ENCODE measurements at places on chromosomes 2 and 18.
A peak's percentile ranks its signal among the peaks of the same experiment; 100 is the strongest.

GRCh38 chr18:58870130-58870529, 5.5 kb downstream of the ZNF532 start:
- DNase-seq = no peak

DNA sequence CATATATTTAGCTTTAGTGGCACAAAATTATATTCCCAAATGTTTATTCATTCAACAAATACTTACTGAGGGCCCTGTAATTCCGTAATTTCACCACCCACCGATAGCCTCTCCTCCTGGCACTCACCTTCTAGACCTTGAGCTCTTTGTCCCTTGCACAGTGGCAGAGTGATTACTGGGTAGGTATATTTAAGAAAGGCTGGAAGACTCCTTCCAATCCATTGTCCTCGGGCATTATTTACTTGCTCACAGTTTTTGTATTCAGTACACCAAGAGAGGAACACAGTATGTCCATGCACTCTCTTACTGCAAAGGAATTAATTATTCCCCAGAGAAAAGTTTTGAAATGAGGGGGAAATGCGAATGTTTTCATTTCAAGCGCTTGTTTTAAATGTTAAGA, 1.1 kb upstream of the CDCA7 start:
- no peak for DNase-seq

- peak; percentile 44 for DNase-seq
Measured at GRCh38 chr2:84856787-84857186, 24.1 kb downstream of the TRABD2A start.

DNA sequence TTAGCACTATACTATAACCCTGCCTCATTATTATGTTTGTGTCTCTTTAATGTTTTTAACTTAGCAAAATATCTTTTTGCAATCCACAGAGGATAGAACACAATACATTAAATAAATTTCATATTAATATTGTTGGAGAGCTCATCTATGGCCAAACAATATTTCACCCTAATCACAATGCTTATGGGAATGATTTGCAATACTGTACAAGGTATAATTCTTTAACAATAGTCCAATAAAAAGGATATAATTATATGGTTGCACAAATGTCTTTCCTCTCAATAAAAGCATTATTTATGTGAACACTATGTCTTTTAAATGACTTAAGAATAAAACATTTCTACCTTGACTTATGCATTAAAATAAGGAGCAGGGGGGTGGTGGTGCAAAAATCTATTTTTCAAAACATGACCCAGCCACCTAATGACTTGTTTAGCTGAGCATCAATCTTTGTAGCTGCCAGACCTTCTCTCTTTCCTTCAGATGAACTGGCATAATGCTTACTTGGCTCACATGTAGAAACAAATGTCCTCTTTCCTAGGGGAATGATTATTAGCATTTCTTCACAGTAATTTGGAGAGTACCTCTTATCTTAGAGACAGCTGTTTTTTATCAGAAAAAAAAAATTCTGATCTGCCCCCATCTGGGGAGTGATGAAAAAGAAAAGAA, 1933.6 kb upstream of the LRRTM1 start:
- no peak for DNase-seq

- no peak for DNase-seq
Measured at GRCh38 chr2:72539071-72539552, 286.7 kb downstream of the EXOC6B start.

DNA sequence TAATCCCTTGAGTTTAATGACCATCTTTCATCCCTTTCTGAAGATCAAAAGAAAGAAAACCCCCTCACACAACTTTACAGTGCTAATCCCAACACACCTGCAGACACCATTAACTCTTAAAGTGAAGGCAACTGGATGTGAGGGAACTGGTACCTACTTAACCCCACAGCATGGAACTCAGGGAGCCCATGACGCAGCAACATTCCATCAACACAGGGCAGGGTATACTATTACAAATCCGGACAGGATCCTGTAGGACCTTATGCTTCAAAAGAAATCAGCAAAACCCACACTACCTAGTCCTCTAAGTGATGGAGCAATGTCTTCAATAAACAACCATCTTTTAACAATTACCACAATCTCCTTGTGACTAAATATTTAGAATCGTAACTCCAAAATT, 78.6 kb downstream of the FARSB start:
- no peak for DNase-seq

DNA sequence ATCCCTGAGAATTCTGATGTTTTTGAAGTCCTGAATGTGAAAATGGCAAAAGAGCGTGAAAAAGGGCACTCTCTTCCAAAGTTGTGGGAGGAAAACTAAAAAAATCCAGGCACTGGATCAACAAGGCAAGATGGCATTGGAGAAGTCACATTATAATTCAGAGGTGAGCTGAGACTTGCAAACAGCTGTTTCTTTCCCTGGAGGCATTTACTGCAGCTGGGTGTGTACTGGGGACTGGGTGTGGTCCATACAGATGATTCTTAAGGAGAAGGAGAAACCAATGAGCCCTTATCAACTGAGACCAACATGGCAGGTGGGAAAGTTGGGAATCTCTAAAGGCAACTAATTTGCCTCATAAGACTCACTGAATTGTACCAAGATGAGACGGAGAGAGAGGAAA, 313.9 kb downstream of the TRIB2 start:
- DNase-seq = no peak

GRCh38 chr2:44833171-44834069, 108.1 kb upstream of the SIX3 start:
- no peak for DNase-seq

GRCh38 chr2:191846515-191847476, at the start of gene CAVIN2:
TSS of gene CAVIN2 (minus strand) at chr2:191847088. CDS start at chr2:191846925, 163 bp downstream.
- DNase-seq = no peak

DNA sequence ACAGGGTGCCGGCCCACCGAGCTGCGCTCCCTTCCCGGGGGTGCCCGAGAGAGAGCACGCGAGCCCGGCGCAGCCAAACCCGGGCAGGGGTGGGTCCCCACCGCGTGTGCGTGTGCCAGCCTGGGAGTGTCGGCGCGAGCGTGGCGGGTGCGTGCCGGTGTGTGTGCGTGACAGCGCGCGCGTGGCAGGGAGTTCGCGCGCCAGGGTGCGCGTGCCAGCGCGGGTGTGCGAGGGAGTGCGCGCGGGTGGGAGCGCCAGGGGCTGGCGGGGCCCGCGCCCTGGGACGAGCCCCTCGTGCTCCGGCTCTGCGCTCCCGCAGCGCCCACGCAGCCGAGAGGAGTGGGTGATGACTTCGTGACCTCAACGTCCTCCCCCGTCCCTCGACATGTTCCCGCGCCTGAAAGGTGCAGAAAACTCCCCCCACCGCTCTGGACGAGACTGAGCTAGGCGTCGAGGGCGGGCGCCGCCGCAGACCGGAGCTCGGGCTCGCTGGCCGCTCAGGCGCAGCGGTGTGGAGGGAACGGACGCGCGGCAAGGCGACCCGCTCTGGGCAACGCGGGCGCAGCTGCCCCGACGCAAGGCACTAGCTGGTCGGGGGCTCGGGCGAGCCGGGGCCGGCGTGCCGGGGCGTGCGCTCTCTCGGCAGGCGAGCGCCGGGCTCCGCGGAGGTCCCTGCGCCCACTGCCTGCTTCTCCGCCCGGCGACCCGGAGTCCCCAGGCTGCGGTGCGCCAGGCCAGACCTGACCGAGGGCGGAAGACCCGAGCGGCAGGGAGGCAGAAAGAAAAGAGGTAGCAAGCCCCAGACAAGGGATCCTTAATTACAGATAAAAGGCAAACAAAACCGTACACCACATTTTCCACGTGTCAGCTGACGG, 582.8 kb downstream of the ZEB2 start:
- peak; percentile 61 for DNase-seq

- DNase-seq = no peak
Measured at GRCh38 chr18:47669815-47670214, 260.6 kb downstream of the SMAD2 start.

- DNase-seq = no peak
Measured at GRCh38 chr2:38691994-38692393, 26.1 kb downstream of the GALM start.

DNA sequence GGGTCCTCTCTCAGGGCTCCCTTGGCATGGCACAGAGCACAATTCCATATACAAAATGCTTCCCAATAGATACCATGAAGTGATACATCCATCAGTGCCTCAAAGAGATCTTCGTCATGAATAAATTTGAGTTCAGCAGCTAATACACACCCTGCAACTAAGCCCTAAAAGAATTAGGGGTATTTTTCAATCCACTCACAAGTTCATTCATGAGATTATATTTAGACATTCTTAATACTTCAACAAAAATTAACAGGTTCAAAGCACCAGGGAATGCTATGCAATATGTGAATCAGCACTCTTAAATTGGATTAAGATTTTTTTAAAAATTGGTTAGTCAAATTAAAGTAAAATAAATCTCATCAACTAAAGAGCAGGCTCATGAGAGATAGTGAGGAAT, 79.7 kb downstream of the PID1 start:
- no peak for DNase-seq

DNA sequence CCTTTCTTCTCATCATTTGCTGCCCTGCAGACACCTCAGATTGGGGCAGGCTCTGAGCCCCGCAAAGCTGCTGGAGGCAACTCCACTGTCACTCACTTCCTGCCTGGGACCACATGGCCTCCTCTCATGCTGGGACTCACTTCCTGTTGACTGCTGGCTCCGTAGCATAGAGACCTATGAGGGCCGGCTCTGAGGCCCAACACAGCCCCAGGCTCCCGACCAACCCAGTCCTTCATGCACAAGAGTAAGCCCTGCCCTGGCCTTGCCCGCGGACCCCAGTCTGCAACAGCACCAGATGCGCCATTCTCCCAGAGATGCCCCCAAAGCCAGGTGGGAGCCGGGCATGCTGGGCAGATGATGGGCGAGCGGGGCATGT, 55.7 kb downstream of the DNMT3A start:
- peak; percentile 68 for DNase-seq

GRCh38 chr2:175156534-175156933, 11.5 kb downstream of the ATF2 start:
- no peak for DNase-seq

- no peak for DNase-seq
Measured at GRCh38 chr2:149075105-149075504, 36.6 kb downstream of the LYPD6B start.

GRCh38 chr18:60209042-60209441, 163.5 kb downstream of the MC4R start:
- DNase-seq = no peak

- DNase-seq = no peak
Measured at GRCh38 chr18:9986156-9986930, 72.5 kb downstream of the VAPA start.

DNA sequence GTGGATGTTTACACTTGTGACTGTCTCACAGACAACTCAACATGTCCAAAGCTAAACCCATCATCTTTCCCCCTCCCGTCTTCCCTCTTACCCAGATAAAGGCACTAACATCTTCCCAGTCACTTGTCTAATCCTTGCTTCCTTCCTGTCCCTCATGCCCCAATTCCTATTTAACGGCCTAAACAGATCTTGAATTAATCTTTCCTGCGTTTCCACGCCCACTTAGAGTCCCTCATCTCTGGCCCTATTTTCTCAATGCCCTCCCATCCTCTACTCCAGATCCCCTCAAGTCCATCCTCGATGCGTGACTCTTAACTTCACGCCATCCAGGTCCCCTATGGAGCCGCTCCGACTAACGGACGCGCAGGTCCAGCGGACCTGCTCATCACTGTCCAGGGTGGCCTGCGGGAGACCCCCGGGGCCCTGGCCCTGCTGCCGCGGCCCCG, 682 bp upstream of the SCLY start:
- no peak for DNase-seq

- DNase-seq = no peak
Measured at GRCh38 chr2:133885847-133886246, 317.6 kb upstream of the NCKAP5 start.

- no peak for DNase-seq
Measured at GRCh38 chr18:46916551-46917107, 678 bp downstream of the PIAS2 start.

GRCh38 chr18:55314031-55314430, 274.0 kb downstream of the TCF4 start:
- no peak for DNase-seq

DNA sequence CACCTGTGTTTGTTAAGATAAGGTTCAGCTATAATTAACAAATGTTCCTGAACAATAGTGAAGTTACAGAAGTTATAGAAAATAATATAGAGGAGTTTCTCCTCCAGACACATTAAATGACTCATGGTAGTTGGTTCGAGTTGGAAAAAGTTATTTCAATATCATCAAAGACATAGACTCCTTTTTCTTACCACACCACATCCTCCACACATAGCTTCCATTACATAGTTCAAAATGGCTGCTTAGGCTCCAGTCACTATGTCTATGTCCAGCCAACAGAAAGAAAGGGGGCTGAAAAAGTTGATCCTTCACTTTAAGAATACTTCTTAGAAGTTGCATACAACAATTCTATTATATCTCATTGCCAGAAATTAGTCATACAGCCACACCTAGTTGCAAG, 50.7 kb downstream of the DYNAP start:
- no peak for DNase-seq

GRCh38 chr2:60468382-60469085, 84.9 kb downstream of the BCL11A start:
- DNase-seq = no peak

GRCh38 chr2:238320648-238321281, 447 bp downstream of the TRAF3IP1 start:
- no peak for DNase-seq

DNA sequence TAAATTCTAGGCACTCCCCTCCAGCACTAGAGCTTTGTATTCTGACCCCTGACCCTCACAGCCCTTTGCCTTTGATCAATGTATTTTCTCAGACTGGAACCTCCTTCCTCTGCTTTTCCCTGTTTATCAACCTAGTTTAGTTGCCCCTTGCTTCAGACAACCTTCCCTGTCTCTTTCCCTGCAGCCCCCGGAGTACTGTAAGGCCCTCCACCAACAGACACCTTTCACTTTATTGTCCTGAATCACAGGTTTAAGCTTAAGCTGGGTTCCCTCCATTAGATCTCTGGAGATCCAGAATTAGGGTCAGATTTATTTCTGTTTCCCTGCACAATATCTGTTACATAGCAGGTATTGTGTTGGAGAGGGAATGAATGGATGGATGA, 140.2 kb downstream of the DDX1 start:
- no peak for DNase-seq

- peak; percentile 69 for DNase-seq
Measured at GRCh38 chr2:9712263-9712662, 81.5 kb upstream of the YWHAQ start.

DNA sequence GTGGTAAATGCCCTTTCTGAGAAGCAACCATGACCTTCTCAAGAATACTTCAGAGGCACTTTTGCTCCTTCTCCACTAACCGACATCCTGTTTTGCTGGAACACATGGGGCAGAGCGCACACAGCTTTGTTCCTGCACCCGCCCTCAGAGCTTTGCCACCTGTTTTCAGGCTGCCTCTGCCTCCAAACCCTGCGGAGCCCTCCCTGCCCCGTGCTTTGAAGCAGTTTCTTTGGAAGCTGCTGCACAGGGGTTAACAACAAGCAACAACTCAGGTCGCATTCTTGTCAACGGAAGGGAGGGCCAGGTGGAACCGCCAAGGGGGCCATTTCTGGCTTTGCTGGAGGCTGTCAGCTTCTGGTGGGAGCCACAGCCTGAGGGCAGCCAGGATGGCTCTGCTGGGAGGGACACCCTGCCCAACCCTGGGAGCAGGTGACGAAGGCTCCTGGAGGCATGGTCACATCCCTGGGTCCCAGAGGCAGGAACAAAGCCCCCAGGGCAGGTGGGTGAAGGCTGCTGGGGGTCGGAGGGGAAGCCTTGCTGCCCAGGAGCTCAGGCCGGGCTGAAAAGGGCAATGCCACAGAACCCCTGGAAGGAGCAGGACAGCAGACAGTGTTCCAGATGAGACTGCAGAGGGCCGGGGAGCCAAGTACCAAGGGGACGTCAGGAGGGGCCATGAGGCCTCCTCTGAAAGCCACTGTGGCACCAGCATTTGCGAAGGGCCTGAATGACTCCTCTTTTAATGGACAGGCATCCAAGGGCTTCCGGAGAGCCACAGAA, 46.8 kb downstream of the MRPS5 start:
- no peak for DNase-seq

GRCh38 chr2:128325611-128326181, 7.0 kb upstream of the HS6ST1 start:
- no peak for DNase-seq

All from natural killer cell treated with Interleukin-12 subunit alpha and Interleukin-12 subunit beta and Interleukin-15 and Interleukin-18, amount 100 ng/mL, for 72 hours (primary cell).